ENCODE measurements at places on chromosomes 12 and 14. TPM values are rescaled to one million over a fixed set of nuclear protein-coding genes. Genes with fewer than 3 reads are reported as not detected.

GRCh38 chr12:23628806-23629205 lies 320.7 kb downstream of the SOX5 start:
- H3K4me1 ChIP-seq = no peaks in the 10 kb centered on the region
- no peak for DNase-seq
- no peaks in the 10 kb centered on the region for H3K36me3 ChIP-seq
- no peak overlapping the region for H3K27ac ChIP-seq
- H3K4me3 ChIP-seq = no peak overlapping the region

GRCh38 chr12:55717011-55718007 lies 1.5 kb downstream of the BLOC1S1 start:
- DNase-seq = no peak
- peak overlapping the region; percentile 71 for H3K4me3 ChIP-seq
- no peaks in the 10 kb centered on the region for H3K27me3 ChIP-seq
- peak overlapping the region; percentile 97 for H3K27ac ChIP-seq
- peaks cover 11% of the 10 kb centered on the region for H3K36me3 ChIP-seq

GRCh38 chr12:99137124-99137855 lies 492.2 kb downstream of the APAF1 start:
- no peaks in the 10 kb centered on the region for H3K27me3 ChIP-seq
- no peak for DNase-seq
- no peaks in the 10 kb centered on the region for H3K4me1 ChIP-seq
- no peak overlapping the region for H3K4me3 ChIP-seq

DNA sequence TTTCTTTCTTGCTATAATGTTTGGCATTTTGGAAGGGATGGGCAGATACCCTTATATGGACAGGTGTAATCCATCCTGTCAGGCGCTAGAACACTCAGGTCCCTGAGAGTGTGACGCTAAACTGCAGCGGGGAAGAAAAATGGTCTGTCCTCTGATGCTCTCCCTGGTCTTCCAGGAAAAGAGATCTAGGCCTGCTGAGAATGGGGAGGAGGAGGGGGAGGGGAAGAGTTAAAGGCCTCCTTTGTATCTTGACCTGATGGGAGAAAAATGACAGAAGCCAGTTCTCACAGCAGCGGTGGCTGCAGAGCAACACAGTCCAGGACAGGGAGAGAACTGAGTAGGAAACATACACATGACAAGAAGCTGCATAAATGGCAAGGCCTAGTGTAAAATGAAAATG lies 61.1 kb downstream of the RPS6KA5 start:
- H3K4me1 ChIP-seq = peaks cover 22% of the 10 kb centered on the region
- H3K27ac ChIP-seq = peak overlapping the region; percentile 86
- H3K27me3 ChIP-seq = no peaks in the 10 kb centered on the region
- no peak for DNase-seq

GRCh38 chr12:24943947-24944600 lies 4.8 kb downstream of the BCAT1 start:
- no peak overlapping the region for H3K27ac ChIP-seq
- no peaks in the 10 kb centered on the region for H3K36me3 ChIP-seq
- no peak for DNase-seq

DNA sequence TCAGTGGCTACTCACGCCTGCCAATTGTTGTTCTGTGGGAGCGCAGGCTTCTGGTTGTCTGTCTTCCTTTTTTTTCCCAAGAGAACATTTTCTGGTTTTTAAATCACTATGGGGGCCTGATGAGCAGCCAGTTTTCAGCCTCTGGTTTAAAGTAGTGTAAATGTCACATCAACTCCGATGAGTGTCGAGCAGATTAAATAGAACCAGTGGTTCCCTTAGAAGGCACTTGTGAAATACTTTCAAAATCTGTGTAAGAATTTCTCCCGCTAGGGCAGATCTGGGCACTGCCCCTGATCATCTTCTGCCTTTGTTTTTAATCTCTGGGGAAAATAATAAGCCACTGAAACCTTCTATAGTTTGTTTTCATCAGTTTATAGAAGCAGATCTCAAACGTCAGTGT lies 130.4 kb downstream of the PRIMA1 start:
- H3K27ac ChIP-seq = peak overlapping the region; percentile 28
- no peaks in the 10 kb centered on the region for H3K36me3 ChIP-seq
- H3K4me1 ChIP-seq = no peaks in the 10 kb centered on the region
- no peak overlapping the region for H3K4me3 ChIP-seq

DNA sequence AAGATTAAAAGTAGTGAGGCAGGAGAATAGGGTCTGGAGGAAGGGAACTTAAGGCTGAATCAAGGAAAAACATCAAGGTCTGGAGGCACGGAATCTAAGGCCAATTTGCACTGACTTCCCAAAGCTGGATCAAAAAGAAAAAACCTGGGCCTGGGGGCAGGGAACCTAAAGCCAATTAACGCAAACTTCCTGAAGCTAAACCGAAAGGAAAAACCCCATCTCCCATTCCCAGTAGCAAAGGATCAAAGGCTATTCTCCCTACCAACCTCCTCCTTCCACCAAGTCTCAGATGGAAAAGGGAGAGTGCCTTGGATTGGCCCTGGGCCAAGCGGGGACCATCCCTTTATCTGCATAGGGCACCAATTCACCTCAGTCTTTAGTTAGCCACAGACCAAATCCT lies 384.2 kb downstream of the GRIN2B start:
- H3K4me3 ChIP-seq = no peak overlapping the region
- no peak overlapping the region for H3K27ac ChIP-seq
- H3K36me3 ChIP-seq = no peaks in the 10 kb centered on the region
- H3K27me3 ChIP-seq = no peaks in the 10 kb centered on the region
- DNase-seq = no peak

GRCh38 chr14:77616133-77616453 lies 344 bp downstream of the SPTLC2 start:
- peak overlapping the region; percentile 83 for H3K4me3 ChIP-seq
- H3K27ac ChIP-seq = peak overlapping the region; percentile 91
- no peak for DNase-seq
- no peaks in the 10 kb centered on the region for H3K27me3 ChIP-seq
- peaks cover 14% of the 10 kb centered on the region for H3K4me1 ChIP-seq

DNA sequence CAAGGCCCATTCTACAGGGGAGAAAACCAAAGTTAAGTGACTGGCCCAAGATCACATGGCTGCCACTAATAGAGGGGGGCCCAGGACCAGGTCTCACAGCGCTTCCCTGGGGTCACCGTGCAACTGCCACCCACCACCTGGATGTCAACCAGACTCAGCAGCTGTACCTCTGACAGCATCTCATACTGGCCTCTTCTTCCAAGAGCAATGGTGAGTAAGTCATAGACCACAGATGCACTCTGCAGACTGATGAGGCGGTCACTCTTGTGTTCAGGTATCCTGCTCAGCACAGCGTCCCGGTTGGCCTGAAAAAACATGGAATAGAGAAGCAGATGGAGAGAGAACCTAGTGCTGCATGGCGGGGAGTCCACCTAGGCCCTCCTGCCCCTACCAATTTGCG lies 139.9 kb downstream of the TTC7B start:
- no peaks in the 10 kb centered on the region for H3K27me3 ChIP-seq
- H3K36me3 ChIP-seq = no peaks in the 10 kb centered on the region
- no peak overlapping the region for H3K4me3 ChIP-seq
- no peak for DNase-seq

- no peaks in the 10 kb centered on the region for H3K27me3 ChIP-seq
- H3K4me1 ChIP-seq = peaks cover 25% of the 10 kb centered on the region
- no peak overlapping the region for H3K27ac ChIP-seq
Measured at GRCh38 chr14:75335571-75335970, 56.9 kb downstream of the FOS start.

DNA sequence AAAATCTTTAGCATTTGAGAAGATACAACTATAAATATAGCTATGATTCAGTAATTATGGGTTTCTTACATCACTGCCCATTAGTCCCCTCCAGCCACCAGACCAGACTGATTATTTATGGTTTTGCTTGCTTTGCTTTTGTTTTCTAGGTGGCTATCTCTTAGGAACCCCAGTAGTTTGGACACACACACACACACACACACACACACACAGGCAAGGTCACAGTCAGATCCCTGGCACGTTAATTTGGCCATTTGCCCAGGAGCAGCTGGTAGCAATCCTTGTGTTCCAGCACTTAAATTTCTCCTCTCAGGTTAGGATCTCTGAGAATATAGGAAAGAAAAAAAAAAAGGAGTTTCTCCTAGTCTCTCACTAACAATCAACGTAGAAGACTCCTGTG lies 90.2 kb upstream of the RESF1 start:
- peaks cover 4% of the 10 kb centered on the region for H3K4me1 ChIP-seq
- no peaks in the 10 kb centered on the region for H3K27me3 ChIP-seq
- no peaks in the 10 kb centered on the region for H3K36me3 ChIP-seq
- no peak for DNase-seq
- H3K27ac ChIP-seq = no peak overlapping the region
- no peak overlapping the region for H3K4me3 ChIP-seq

DNA sequence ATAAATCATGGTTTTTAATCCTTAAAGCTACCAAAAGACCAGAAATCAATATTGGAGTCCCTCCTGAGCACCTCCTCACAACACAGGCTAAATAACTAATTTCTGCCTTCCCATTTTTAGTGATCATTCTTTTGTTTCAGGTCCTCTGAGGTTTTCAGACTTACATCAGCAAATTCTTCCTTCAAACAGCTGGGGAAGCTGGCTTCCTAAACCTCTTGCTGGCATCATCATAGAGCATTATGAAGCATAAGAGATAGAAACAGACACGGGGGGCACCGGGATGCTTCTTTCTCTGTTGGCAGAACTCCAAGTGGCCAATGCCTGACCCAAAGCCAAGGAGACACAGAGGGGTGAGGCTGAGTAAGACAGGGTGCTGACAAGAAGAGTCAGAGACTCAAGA lies 47.9 kb upstream of the DBX2 start:
- H3K4me3 ChIP-seq = no peak overlapping the region
- no peaks in the 10 kb centered on the region for H3K36me3 ChIP-seq
- H3K27ac ChIP-seq = no peak overlapping the region
- no peaks in the 10 kb centered on the region for H3K27me3 ChIP-seq

- no peak overlapping the region for H3K27ac ChIP-seq
- no peak for DNase-seq
- no peaks in the 10 kb centered on the region for H3K36me3 ChIP-seq
Measured at GRCh38 chr14:70143306-70143705, 45.4 kb downstream of the SLC8A3 start.

DNA sequence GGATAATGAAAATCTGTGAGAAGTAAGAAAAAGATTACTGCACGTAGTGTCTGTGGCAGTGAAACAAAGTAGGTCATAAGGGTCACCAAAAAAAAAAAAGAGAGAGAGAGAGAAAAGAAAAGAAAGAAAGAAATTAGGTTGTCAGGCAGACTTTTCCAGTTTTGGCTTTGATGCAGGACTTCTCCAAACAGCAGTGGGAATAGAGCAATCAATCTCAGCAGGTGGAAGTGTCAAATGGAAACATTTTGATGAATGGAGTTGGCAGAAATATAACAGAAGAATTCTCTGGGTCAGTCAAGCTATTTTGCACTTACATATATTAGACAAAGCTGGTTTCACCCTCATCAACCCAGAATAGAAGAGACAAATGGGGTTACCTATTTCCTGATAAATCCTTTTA lies 745.8 kb downstream of the SLC6A15 start:
- no peak for DNase-seq
- no peaks in the 10 kb centered on the region for H3K4me1 ChIP-seq
- H3K27me3 ChIP-seq = no peaks in the 10 kb centered on the region
- H3K27ac ChIP-seq = no peak overlapping the region

GRCh38 chr12:64813723-64814122 lies 10.7 kb upstream of the TBC1D30 start:
- no peak overlapping the region for H3K27ac ChIP-seq
- DNase-seq = peak; percentile 7
- no peak overlapping the region for H3K4me3 ChIP-seq
- no peaks in the 10 kb centered on the region for H3K4me1 ChIP-seq

GRCh38 chr12:56255671-56256070 lies 2.5 kb downstream of the ANKRD52 start:
- no peak overlapping the region for H3K4me3 ChIP-seq
- H3K27ac ChIP-seq = no peak overlapping the region
- no peaks in the 10 kb centered on the region for H3K27me3 ChIP-seq
- peaks cover 21% of the 10 kb centered on the region for H3K4me1 ChIP-seq
- no peak for DNase-seq

GRCh38 chr12:104524034-104524832 lies 67.5 kb downstream of the CHST11 start:
- H3K27ac ChIP-seq = no peak overlapping the region
- no peak for DNase-seq
- peaks cover 17% of the 10 kb centered on the region for H3K4me1 ChIP-seq

DNA sequence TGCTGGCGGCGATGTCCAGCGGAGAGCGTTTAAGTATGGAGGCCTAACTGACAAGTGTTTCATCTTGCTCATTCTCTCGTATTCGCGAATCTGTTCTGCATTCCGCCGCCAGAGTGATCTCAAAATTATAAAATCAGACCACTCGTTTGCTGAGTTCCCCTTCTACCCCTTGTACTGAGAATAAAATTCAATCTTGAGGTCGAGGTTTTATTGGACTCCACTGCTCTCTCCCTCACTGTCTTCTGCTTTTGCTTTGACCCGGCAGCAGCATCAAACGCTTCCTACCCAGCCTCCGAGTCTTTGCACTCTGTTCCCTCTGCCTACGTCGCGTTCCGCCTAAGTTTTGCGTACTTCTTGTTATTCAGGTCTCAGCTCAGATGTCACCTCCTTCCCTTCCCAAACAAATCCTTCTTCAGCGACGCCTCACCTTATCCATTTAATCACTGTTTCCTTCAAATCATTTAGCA lies 462 bp downstream of the KNTC1 start:
- H3K27ac ChIP-seq = peak overlapping the region; percentile 96
- H3K27me3 ChIP-seq = no peaks in the 10 kb centered on the region
- H3K4me3 ChIP-seq = peak overlapping the region; percentile 70
- peaks cover 3% of the 10 kb centered on the region for H3K36me3 ChIP-seq

DNA sequence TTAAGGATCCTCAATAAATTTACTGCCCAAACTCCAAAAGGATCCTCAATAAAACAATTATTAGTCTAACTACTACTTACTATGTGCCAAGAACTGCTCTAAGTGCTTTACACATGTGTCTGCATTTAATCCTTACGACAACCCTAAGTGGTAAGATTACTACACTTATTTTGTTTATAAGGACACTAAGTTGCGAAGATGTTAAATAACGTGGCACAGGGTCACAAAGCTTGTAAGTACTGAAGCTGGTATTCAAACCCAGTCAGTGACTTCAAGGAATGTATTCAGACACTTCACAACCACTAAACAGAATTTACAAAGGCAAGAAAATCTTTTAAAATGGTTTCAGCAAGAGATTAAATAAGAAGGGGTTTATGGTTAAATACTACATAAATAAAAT lies 13.0 kb downstream of the FERMT2 start:
- peaks cover 97% of the 10 kb centered on the region for H3K4me1 ChIP-seq
- H3K27me3 ChIP-seq = no peaks in the 10 kb centered on the region
- H3K27ac ChIP-seq = peak overlapping the region; percentile 36

CEBPE gene
- 0.57 TPM for total RNA-seq

ITGA7 gene
- 231 TPM for total RNA-seq

KLRC4 gene
- not detected for total RNA-seq

CLEC14A gene
- 50.2 TPM for total RNA-seq

GPR68 gene
- total RNA-seq = 6.6 TPM

RPS6KL1 gene
- 5.8 TPM for total RNA-seq

CSRNP2 gene
- total RNA-seq = 22.4 TPM

TPCN1 gene
- total RNA-seq = 36.1 TPM

DTD2 gene
- 34.6 TPM for total RNA-seq

KRT74 gene
- not detected for total RNA-seq

All from esophagus muscularis mucosa (tissue), 4 donors.